Stimulated activated CD4-positive, alpha-beta T cell treated with anti-CD3 and anti-CD28 coated beads, Interleukin-1b, Interleukin-23, amount 100 ng/mL, for 4 hours (primary cell): ENCODE measurements at places on chromosomes 11 and 22.

DNA sequence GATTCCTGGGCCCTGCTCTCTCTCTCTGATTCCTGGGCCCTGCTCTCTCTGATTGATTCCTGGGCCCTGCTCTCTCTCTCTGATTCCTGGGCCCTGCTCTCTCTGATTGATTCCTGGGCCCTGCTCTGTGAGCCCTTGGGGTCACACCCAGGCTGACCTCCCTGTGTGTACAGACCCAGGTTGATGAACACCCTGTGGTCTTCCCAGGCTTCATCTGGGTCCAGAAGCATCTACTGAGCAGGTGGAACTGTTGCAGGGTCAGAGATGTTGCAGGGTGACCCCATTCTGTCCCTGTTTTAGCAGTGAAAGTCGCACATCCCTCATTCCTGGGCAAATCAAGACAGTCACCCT lies 16.3 kb upstream of the GDPD5 start:
- DNase-seq = no peak

DNA sequence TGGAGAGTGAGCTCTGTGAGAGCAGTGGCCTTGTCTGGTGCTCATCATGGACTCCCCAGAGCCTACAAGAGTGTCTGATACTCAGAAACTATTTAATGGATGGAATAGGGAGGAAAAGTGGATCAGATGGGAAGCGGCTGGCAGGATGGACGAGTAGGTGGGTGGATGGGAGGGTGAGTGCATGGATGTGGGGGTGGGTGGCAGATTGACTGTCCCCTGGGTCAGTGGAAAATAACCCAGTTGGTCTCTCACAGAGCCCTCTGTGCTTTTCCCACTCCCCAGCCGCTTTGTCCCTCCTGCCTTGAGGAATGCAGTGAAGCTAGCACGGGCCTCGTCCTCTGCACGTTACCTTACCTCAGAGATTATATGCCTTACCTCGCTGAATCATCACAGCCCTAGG lies 5.9 kb downstream of the SPI1 start:
- no peak for DNase-seq

DNA sequence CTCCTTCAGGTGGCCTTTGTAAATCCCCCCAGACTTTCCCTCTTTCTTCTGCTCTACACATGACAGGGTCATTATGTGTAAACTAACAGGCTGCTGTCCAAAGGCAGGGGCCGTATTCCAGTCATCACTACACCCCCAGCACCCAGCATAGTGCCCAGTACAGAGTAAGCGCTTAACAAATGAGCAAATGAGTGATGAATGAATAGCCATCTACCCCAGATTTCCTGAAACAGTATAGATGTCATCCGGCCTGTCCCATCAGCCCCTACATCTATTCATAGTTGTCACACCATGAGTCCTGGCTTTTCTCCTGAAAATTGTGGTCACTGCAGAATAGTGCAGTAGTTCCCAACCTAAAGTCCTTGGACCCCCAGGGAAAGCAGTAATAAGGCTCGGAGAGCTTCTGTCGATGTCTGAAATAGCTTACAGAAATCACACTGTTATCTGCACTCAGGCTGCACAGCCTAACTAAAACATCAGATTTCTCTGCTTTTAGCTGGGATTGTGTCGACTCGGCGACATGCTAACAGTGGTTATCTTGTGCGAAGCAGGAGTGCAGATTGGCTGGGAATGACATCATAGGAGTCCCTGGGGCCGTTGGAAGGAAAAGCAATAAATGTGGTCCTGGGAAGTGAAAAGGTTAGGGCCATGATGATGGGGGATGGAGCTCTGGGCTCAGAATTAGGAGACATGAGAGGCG lies 143.8 kb upstream of the NECTIN1 start:
- no peak for DNase-seq

DNA sequence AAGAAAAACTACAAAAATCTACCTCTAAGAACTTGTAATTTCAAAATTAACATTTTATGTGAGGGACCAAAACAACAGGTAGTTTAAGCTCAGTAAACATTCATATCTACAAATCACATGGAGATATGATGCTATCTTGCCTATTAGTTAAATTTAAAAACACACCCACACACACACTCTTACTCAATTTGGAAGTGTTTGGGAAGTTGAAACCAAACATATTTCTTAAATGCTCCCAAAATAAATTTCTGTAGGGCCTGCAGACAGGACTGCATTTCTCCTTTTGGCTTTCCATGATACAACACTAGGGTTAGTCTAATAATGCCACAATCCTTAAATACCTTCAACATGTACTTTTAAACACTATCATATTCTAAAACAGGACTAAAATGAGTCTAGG lies 7.0 kb downstream of the PITPNB start:
- no peak for DNase-seq

- DNase-seq = peak; percentile 27
Measured at GRCh38 chr11:119169282-119169719, 776 bp downstream of the NLRX1 start.

- DNase-seq = no peak
Measured at GRCh38 chr11:34274712-34275398, 83.0 kb downstream of the ABTB2 start.

DNA sequence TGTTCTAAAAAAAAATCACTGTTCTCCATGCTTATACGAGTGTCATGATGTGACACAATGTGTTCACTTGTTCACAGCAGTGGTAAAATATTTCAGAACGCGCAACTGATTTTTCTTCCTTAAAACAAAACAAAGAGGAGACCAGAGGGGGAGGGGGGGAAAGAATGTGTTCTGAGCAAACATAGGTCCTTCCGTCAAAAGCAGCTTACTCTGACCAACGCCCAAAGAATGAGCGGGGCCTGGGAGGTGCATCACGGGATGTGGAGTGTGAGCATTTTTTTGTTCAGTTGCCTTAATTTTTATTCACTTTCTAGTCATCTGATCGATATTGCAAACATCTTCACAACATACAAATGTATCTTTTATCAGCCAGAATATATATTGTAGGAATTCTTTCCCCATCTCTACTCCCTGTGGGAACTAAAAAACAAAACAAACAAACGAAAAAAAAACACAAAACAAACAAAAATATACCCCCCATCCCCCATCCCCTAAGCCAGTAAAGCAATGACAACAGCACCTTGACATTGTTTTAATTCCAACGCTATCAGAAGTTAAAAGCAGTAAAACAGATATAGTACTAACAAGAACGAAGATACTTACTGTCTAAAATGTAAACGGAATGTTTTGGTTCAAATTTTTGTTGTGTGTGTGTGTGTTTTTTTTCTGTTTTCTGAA lies 43.3 kb downstream of the BDNF start:
- DNase-seq = no peak

DNA sequence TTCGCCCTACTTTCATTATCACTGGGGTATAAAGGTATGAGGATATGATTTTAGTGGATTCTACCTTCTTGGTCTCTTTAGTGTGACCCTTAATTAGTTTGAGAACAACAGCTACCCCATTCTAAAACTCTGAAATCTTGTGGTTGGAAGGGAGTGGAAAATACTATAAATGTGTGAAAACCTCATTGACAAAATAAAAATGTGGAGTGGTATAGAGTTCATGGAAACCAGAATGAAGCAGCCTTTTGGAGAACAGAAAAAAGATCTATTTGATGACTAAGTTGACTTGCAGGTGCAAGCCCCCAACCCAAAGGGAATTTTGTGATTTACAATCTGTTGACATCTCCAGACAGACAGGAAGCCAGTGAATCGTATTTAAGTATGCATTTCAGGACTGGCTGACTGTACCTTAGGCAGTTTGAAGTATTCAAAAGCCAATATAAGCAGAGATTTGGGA lies 75.8 kb downstream of the GAS2 start:
- no peak for DNase-seq

- peak; percentile 65 for DNase-seq
Measured at GRCh38 chr22:32265882-32266767, 11.0 kb upstream of the SLC5A4 start.

DNA sequence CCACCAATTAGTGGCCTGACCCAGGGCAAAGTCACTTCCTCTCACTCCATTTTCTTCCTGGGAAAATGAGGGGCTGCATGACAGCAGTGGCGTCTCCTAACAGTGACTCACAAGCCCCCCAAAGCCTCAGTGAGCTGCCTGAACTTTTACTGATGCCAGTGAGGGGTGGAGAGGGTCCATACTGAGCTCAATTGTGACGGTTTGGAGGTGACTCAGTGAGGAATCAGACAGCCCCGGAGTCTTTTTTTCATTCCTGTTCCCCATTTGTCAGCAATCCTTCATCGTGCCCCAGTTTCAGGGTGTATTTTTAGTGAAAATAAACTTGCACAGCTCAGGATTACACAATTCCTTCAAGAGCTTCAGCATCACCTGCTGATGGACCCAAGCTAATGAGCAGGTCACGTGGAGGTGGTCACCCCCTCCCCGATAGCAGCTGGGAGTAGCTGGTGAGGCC lies 30.1 kb upstream of the RASD2 start:
- DNase-seq = no peak

- DNase-seq = no peak
Measured at GRCh38 chr22:25051983-25052710, 99.6 kb downstream of the KIAA1671 start.

DNA sequence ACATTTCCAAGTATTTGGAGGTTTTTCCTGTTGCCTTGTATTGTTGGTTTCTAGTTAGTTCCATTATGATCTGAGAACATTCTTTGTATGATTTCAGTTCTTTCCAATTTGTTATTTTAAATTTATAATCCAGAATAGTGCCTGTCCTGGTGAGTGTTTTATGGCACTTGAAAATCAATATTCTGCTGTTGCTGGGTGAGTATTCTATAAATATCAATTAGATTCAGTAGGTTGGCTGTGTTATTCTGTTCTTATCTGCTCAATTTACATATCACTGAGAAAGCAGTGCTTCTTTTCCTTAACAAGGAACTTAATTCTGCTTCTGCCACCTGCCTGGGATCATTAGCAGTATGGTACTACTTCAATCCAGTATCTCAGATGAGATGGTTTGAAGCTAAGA lies 123.5 kb downstream of the SNX19 start:
- no peak for DNase-seq

DNA sequence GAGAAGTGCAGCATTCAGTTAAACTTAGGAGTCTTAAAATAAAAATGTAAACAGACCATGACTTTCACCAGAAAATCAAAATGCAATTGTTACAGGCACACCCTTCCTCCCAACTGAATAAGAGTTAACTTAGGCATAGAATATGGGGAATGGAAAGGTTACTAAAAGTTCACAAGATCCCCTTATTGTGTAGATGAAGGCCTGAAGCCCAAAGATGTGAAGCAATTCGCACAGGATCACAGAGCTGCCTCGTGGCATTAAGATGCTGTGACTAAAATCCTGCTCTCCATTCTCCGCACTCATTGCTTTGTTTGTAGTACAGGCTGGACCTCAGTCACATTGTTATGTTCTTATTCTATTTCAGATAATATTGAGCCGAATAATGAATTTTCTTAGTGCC lies 4.0 kb downstream of the MS4A5 start:
- no peak for DNase-seq

DNA sequence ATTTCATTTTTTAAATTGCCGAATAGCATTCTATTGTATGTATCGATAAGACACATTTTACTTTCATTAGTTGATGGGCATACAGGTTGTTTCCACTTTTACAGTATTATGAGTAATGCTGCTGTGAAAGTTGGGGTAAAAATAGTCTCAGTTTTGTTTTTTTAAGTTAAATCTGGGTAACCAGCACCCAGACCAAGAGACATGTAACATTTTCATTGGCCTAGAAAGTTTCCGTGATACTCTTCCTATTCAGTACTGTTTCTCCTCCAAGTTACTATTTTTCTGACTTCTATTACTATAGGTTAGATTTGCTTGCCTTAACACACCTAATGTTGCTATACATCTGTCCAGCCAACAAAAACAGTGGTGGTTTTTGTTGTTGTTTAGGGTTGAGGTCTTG lies 12.3 kb downstream of the IPO7 start:
- DNase-seq = no peak

- no peak for DNase-seq
Measured at GRCh38 chr11:128323381-128323780, 264.0 kb downstream of the ETS1 start.

DNA sequence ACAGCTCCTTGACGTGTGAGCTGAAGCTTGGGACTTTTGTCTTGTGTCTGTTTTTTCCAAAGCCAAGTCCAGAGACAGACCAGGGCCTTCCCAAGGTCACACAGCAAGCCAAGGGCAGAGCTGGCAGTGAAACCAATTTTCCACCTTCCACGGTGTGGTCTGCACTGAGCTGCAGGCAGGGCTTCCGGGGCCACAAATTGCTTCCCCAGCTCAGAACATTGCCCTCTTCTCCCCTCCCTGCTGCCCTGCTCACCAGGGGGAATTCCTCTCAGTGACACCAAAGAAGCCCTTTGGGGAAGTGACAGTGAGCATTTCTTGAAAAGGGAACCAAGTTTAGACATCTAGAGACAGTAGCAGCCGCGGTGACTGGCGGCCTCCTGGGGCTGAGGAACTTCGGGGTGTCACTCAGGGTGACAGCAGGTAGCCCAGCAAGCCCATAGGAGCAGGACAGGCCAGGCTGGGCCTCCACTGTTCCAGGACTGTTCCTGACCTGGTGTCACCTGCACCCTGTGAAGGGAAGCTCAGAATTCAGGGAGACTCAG lies 9.2 kb downstream of the FXYD2 start:
- peak; percentile 60 for DNase-seq

DNA sequence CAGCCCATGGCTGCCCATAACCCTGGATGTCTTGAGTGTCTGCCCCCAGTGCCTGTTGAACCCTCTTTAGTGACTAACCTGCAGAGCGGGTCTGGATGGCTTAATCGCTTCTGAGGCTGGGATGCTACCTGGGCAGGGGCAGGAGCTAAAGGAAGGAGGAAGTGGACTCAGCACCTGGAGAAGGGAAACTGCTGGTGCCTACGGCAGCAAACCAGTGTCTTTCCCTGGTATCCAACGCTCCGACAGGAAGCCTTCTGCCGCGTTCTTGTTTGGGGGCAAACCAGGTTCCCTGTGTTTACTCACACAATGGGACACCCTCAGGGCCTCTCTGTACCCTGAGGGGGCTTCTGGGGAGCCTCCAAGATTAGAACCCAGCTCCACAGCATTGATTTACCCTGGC lies 38.1 kb upstream of the B3GAT1 start:
- no peak for DNase-seq
